ENCODE measurements at places on chromosomes 2 and 18. TPM values are rescaled to one million over a fixed set of nuclear protein-coding genes. Genes with fewer than 3 reads are reported as not detected.

DNA sequence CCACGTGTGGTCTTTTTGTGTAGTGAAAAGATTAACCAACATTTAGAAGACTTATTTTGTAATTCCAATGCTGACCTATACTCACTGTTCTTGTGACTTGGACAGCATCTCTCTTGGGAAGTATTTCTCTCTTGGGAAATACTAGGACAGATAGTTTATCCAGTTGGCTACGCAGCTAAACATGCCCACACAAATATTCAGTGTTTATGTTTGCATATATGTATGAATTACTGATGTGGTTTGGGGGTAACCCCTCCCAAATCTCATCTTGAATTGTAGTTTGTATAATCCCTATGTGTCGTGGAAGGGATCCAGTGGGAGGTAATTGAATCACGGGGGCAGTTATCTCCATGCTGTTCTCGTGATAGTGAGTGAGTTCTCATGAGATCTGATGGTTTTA, 2062.3 kb upstream of the CELF4 start:
- no peak for DNase-seq

DNA sequence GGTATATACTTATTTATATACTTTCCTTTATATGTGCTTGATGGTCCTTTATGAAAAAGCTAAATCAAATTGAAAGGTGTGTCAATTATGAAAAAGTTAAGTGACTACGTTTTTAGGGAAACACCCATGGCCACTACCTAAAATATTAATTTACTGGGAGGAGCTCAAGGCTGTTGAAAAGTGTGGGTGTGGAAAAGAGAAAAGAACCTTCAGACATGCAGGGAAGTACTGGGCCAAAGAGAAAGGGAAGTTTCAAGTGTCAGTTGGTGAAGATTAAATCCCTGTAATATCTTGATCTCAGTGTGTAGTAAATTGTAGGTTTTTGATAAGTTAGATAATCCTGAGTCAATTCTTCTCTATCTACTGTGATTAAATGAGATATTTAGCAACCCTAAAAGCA, 6.2 kb upstream of the GKN1 start:
- DNase-seq: no peak

Gene MRO
- 3.1 TPM for polyA plus RNA-seq

- DNase-seq: no peak
These were observed 85.1 kb downstream of the CHN1 start for GRCh38 chr2:174919947-174920595.

DNA sequence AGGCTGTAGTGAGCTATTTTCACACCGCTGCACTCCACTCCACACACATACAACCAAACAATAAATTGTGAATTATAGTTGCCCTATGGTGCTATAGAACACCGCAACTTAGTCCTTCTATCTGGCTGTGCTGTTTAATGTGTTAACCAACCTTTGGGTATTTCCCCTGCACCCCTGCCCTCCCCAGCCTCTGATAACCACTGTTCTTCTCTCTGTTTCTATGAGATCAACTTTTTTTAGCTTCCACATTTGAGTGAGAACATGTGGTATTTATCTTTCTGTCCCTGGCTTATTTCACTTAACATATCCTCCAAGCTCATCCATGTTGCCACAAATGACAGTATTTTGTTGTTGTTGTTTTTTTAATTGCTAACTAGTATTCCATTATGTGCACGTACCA, 32.5 kb downstream of the TET3 start:
- no peak for DNase-seq

DNA sequence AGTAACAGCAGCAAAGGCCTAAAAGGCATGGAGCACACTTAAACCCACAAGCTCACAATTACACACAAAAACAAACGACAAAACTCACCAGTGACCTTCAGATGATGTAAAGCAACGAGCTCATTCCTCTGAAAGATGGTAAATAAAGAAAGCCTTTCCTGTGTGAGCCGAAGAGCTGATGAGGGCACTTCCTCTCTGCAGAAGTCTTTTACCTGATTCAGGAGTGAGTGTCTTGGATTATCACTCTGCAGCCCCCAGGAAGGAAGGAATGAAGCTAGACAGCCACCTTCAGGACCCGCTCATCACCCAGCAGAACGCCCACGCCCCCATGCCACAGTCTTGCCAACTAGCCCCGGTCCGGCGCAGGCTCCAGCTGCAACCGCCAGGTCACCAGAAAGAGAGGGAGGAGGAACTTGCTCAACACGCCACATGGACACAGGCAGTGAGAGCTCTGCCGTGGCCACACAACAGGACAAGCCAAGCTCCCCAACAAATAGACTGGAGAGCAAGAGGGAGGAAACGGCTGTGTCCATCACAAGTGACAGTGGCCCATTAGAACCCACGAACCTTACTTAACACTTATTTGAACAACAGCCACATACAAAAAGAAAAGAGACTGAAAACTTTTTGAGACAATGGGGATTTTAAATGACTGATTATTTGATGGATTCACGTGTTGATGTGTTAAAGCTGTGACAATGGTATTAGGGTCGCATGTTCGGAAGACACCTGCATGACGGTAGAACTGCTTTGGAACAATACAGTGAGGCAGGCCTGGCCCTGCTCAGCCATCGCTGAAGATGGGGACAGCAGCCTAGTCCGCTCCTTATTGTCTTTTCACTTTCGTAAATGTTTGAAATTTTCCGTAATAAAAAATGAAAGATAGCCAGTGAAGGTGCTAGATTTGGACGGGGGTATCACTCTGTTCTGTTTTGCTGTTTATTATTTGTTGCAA, 127.3 kb downstream of the HDAC4 start:
- DNase-seq: no peak

Gene SERPINB3
- polyA plus RNA-seq: 0.13 TPM

GRCh38 chr2:231929961-231930592, 3.9 kb upstream of the NPPC start:
- DNase-seq: no peak

- no peak for DNase-seq
These were observed 7.1 kb downstream of the ANO7 start for GRCh38 chr2:241195506-241196130.

- DNase-seq: no peak
These were observed 66.4 kb downstream of the TRAPPC12 start for GRCh38 chr2:3445891-3446290.

DNA sequence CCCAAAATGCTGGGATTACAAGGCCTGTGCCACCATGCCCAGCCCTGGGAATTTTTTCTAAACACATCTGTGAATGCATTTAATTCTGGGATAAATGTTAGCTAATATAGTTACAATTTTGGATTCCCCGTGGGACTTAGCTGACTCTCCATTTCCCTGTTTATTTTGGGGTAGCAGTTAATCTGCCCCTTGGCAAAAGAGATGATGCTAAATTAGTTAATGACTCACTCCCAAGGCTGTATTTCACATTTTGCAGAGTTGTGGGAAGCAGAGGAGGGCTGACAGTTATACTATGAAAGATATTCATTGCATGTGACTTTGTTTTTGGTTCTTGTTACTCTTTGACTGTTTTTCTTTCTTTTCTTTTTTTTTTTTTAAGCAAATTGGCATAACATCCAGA, 3.2 kb downstream of the MTHFD2 start:
- DNase-seq: no peak

- DNase-seq: no peak
These were observed 145.7 kb downstream of the CERS6 start for GRCh38 chr2:168601741-168602140.

DNA sequence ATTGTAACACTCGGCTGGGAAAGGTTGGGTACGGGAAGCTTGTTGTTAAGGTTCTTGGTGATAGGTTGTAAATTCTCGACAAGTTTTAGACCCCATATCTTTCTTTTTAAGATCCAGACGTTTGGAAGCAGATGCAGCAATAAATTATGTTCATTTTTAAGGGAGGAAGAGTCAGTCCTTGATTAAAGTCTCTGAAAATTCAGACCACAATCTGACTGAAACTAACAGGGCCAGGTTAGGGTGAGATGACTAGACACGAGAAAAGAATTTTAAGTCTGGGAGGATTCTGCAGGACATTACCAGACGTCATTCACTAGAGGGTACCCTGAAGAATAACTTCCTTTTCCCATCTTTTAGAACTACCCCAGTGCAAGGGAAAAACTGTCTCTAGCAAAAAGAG, 16.1 kb downstream of the WIPF1 start:
- no peak for DNase-seq

DNA sequence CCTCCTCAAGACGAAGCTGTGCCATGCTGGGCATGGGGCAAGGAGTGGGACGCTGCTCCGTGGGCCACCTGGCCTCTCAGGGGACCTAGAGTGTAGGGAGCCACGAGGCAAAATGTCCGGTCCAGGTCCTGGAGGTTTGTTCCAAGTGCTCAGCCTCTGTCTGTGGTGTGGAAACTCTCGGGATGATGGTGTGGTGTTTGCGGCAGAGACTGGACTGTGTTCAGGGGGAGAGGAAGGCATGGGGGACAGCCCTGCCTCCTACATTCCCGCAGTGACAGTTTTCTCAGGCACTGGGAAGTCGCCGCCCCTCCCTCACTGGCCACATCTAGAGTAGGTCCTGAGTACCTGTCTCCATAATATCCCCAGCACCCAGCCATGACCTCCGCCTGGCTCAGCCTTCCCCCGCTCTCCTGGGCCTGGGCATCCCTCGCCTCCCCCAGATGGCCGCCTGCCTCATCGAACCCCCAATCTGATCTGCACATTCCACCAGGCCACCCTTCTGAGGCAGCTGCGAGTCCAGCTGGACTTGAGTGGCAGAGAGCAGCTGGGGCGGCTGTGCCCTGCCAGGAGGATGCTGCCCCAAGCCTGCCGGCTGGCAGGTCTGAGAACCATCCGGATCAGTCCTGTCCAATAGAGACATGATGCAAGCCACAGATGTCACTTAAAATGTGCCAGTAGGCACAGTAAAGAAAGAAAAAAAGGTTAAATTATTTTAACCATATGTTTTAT, 6.2 kb downstream of the KCNIP3 start:
- no peak for DNase-seq

DNA sequence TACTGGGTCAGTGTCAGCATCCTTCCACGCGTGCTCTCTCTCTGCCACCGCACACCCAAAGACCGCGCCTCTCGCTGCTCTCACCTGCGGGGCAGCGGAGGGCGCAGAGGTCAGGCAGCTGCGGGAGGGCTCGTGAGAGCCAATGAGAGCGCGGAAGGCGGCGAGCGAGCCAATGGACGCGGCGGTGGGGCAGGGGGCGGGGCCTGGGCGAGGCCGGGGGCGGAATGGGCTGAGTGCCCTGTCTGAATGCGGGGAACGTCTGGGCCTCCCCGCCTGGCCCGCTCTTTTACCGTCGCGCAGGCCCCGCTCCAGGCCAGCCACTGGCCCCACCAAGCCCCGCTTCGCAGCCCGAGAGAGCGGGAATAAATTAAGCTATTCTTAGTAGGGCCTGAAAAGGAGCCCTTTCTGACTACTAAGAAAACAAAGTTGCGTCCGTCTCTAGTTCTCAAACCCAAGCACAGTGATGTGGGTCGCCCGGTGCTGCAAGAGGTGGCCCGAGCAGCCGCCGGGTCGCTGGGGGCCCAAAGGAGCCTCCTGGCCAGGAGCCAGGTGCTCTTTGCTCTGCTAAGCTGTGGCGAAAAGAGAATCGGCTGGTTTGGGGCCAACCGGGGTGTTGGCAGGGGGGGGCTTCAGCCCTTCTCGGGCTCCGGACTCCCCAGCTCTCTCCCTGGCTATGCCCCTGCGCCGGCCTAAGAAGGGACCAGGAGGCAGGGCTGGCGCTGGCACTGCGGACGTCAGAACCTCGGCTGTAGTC, 81.1 kb upstream of the GLI2 start:
- no peak for DNase-seq

All from renal pelvis (tissue), 12 donors.